Endothelial cell (in vitro differentiated cells): ENCODE measurements at places on chromosomes 1 and 21.

GRCh38 chr1:16189003-16189402 is 23.4 kb downstream of the ARHGEF19 start:
- DNase-seq, result no peak

- DNase-seq, result no peak
Measured at GRCh38 chr1:71944006-71944405, 338.3 kb downstream of the NEGR1 start.

DNA sequence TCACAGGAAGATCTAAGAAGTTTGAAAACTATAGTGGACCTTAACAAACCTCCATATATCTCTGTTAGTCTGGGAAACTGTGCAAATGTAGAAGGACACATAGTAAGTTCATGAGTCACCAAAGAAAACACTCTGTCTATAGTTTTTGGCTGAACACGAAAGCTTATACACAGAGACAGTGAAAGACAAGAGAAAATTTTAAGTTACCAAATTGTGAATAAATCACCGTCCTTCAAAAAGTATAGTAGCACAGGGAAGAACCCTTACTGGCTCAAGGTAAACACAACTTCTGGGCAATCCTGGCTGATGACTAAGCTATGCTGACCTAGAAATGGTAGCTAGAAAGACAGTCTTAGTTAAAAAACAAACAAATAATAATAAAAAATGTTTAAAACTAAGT is 1057.9 kb downstream of the AMY1C start:
- DNase-seq, result no peak

DNA sequence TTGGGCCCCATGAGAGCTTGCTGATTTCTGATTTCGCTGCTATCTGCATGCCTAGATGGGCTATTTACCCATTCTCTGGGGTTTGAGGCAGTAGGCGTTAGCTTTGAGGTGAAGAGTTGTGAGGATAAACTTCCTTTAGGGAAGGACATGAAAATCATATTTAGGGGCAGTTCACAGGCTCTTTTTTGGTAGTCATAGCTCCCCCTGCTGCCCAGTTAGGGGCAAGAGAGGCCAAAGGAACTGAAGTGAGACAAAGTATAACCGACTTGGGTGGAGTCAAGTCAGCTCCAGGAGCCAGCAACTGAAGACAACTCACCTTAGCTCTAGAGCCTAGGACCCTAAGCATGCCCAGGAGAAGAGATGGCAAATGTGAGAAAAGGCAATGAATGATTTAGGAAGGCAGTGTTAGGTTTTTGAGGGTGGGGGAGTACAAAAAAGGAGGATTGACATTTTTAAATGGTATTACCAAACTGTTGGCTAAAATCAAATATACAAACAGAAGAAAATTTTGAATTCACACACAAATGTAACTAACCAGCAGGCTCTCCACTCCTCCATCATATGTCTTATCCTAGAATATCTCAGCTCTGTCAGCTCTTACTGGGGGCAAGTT is 625.2 kb downstream of the LMO4 start:
- peak; percentile 59 for DNase-seq

- DNase-seq, result no peak
Measured at GRCh38 chr1:207025146-207025880, 7.2 kb downstream of the C1orf116 start.

- no peak for DNase-seq
Measured at GRCh38 chr1:99590578-99591209, 55.2 kb upstream of the PALMD start.

GRCh38 chr1:70358921-70359564 is 4.5 kb upstream of the ANKRD13C start:
- no peak for DNase-seq

DNA sequence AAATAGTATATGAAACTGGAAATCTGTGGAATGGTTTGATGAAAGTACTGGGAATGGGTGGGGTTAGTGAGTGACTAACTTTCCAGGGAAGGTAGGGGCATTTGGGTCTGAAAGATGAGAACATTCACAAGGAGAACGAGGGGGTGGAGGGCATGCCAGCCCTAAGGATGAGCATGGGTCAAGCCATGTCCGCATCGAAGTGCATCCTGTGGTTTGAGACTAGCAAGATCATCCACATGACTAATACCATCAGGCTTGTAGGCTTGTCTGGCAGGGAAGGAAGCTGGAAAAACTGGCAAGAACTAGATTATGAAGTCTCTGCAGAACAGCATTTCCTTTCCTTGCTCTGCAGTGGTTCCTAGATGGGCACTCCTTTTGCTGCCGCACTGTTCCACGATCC is 70.4 kb upstream of the UBE2U start:
- DNase-seq, result no peak

GRCh38 chr1:173400387-173400995 is 76.6 kb upstream of the PRDX6 start:
- DNase-seq, result no peak

DNA sequence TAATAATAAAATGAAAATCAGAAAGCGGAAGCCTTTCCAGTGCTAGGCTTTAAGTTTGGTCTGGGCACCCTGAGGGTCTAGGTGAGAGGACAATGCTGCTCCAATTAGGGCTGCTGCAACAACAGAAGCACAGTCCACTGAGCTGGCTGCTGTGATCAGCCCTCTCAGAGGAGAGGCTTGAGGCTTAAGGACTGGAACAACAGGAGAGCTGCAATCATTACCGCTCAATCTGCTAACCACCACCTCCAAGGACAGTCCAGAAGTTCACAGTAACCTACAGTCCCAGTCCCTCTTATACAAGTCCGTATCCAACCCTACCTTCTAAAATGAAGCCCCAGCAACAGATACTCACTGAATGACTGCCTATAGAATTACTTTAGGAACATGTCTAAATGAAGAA is 62.1 kb downstream of the USP24 start:
- DNase-seq, result no peak

DNA sequence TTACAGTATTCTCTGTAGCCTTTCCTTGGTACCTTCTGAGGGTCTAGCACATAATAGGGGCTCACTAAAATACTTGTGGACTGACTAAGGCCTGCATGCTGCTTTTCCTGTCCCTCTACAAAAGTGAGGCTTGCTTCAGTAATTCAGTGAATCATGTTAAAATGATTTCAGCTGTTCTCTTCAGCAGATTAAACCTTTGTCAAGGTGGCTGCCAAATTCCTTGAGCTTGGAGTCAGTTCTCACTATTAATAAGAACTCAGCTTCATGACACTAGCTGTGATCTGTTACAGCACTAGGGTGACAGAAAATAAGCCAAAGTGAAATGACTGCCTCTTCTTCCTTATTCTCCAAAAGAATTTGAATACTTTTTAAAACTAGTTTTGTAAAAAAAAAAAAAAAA is 128.8 kb downstream of the KCNN3 start:
- DNase-seq, result no peak

GRCh38 chr1:25806418-25806817 is 6.4 kb downstream of the SELENON start:
- DNase-seq, result no peak
